ENCODE measurements at places on chromosomes 6 and 20.

GRCh38 chr20:16191496-16191895 lies 381.8 kb downstream of the KIF16B start:
- DNase-seq, result no peak

GRCh38 chr6:158643836-158644230 lies 710 bp downstream of the DYNLT1 start:
- DNase-seq, result no peak

GRCh38 chr6:159904497-159904911 lies 13.7 kb downstream of the MAS1 start:
- DNase-seq, result no peak

DNA sequence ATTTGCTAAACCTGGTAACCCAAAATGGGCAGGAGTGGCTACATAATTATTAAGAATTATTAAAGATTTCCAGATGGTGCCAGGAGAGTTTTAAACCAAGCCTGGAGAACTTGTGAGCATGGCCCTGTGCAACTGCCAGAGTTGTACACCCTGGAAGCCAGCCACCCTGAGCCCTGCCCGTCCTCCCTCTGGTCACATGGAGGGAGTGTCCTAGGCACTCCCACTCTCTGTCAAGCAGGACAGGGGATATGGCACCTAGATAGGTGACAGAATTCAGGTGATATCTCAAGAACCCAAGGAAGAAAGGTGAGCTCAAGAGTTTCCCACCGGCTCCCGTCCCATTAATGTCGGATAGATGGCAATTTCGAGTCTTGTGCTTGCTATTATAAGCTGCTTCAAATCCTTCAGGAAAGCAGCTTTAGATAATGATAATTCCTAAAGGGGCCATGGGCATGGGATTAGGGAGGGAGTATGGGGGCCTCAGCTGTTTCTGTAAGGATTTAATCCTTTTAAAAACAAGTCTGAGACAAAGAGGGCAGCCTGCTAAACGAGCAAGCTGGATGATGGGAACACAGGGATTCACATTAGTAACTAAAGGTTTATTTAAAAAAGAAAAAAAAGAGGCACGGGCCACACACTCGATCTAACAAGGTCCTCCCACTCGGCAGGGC lies 169.1 kb downstream of the BMP7 start:
- no peak for DNase-seq

- no peak for DNase-seq
These were observed 17.1 kb downstream of the WRNIP1 start for GRCh38 chr6:2782356-2782708.

DNA sequence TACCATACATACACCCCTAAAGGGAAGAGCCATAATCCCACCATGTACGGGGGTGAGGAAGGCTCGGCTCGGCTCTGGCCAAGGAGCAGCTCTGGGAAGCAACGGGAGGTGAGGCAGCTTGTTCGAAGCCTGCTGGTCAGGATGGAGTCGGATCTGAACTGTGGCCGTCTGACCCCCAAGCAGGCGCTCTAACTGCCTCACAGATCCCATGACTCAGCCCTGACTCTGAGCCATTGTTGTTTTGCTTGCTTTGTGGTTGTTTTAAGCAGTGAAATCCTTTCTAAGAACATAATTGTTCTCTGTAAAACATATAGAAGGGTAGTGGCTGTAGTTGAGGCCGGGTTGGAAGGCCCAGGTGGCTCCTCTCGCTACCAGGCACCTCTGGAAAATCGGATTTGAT lies 10.9 kb downstream of the C6orf132 start:
- DNase-seq, result no peak

DNA sequence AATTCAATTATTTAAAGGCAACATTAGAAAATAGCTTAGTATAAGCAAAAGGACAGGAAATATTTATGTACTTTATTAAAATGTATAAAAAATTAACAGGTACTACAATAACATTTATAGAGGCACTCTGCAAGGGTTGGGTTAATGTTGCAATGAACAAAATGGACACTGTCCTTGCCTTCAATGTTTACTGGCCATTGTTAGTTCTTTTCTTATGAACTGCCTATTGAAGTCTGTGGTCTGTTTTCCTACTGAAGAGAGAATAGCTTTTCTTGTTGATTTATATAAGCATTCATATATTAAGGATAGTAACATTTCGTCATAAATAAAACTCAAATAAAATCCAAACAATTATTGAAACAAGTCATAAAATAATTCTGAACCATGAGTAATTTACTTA lies 135.3 kb upstream of the BEND6 start:
- DNase-seq, result no peak

- no peak for DNase-seq
These were observed 222.8 kb upstream of the RREB1 start for GRCh38 chr6:6884916-6885315.

DNA sequence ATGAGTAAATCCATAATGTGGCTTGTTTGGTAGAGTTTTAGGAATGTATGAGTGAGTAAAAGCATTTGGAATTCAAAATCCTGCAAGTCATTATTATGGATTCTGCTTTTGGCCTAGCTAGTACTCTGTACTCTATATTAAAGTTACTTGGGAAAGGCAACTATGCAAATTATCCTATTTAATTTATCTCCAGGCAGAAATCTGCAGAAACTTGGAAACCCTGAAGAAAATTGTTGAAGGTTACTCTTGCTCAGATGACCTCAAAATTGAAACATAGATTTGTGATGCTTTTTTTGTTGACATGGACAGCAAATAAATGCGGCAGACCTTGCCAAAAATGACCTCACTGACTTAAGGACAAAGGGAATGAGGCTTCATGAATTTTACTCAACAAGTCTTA lies 477.1 kb upstream of the EYS start:
- DNase-seq, result no peak

GRCh38 chr20:9490161-9490560 lies 24.2 kb upstream of the LAMP5 start:
- no peak for DNase-seq

DNA sequence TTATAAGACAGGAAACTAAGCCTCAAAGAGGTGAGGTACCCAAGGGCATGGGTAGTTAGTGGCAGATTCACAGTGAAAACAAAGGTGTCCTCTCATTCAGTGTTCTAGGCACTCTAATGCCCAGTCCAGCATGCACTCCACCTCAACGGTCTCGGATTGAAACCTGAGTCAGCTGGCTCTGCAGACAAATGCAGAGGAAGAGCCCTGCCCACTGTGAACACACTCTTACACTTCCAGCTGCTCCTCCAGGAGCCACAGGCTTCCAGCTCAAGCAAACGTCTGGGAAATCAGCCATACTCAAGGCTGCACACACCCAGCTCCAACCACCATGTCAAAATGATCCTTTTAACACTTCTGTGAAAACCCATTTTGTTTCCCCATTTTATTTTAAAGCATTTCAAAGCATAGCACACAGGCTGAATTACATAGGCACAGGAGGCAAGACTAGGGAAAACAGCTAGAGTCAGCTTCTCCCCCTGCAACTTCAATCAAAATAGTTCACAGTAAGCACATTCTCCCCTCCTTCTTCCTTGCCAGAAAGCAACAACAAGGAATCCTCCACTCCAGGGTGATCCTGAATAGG lies 3.0 kb upstream of the IL17A start:
- no peak for DNase-seq

DNA sequence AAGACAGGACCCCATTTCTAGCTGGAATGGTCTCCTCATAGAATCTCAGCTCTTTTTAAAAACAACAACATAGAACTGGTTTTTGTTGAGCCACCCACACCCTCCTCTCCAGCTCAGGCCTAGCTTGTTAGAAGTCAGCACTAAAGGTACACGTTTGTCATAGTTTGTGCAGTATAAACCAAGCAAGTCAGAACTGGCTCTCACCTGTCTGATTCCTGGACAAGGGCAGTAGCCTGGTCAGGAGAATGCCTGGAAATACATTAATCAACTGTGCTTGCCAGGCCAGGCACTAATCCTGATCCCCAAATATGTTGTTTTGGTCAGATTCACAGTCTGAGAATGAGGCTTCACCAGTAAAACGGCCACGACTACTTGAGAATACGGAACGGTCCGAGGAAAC lies 296.7 kb downstream of the ZFAND3 start:
- DNase-seq, result no peak

DNA sequence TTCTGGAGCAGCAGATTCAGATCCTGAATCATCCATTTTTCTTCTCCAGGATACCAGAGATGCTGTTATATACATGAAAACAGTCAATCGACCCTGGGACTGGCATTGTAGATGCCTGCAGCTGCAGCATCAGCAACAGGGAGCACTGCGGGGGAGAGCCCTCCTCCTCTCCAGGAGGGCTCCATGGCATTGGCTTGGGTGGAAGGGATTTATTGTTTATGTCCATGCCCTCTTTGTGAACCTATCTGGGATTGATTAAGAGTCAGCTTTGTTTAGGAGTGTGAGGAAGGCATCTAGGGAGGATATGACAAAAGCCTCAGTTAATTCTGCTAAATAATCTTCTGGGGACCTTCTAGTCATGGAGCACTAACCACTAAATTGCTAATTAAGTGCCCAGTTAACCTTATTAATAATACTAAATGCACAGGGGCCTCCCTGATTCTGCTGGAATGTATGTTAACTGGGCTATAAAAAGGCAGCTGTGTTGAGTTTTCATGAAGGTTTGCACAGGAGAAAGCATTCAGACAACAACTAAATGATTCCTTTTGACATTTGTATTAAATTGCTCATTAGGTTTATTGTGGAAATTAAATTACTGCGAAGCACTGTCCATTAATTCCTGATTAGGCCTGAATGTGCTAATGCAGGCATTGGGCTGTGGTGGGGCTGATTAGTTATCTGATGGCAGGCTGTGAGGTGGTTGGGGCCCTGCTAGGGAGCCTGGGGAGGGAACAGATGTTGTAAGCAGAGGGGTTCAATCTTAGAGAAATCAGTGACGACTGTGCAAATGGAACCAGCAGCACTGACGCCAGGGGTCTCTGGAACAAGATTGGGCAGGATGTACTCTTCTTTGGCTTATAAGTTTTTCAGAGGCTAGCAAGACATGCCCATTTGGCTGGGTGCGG lies 57.6 kb downstream of the IMPG1 start:
- no peak for DNase-seq

DNA sequence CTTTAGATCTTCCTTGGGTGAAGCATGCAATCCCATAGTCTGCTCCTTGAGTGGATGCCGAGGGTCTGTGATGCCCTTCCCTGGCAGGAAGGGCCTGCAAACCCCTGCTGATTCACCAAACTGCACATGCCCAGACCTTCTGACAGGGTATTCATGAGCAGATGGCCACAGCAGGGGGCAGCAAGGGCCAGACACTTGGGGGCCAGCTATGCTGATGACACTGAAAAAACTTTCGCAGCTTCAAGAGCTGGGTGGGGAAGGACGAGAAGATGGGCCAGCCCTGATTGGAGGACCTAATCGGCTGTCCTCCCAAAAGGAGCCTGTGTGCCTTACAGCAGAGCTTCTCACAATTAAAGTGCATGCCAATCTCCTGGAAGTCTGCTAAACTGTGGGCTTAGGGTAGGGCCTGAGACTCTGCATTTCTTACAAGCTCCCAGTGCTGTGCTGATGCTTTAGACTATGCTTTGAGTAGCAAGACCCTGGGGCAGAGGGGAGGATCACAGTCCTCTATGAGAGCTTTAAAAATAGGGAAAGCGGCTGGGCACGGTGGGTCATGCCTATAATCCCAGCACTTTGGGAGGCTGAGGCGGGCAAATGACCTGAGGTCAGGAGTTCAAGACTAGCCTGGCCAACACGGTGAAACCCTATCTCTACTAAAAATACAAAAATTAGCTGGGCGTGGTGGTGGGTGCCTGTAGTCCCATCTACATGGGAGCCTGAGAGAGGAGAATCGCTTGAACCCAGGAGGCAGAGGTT lies 15.2 kb upstream of the GDAP1L1 start:
- no peak for DNase-seq

- DNase-seq, result peak; percentile 41
These were observed 3.1 kb upstream of the PTGIS start for GRCh38 chr20:49570828-49571552.

DNA sequence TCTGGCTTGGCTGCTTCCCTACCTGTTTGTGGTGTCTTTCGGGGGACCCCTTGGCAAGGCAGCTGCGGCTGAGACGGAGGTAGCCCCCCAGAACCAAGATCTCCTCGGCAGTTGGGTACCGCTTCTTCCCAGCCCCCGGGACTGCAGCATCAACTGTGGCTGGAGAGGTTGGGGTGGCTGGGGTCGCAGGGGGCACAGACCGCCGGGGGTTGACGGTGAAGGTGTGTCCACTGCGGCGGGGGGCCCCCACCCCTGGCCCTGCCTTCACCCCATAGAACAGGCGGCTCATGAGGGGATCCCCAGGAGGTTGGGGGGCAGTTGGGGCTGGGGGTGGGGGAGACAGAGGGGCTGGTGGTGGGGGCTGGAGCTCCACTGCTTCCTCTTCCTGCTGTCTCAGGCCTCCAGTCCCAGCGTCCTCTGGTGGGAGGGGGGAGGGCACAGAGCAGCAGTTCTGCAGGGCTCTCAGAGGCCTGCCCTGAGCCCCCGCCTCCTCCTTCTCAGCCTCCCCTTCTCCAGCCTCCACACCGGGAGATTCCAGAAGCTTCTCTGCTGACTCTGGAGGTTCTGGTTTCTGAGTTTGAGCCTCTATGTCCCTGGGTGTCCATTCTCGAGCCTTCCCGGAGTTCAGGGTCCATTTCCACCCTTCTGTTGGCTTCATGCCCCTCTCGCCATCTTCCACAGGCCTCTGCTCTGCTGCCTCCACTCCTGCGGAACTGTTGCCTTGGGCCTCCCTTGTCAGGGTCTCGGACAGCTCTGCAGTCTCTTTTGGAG lies 1.9 kb downstream of the PPP1R18 start:
- DNase-seq, result no peak

GRCh38 chr6:139325686-139326085 lies 33.9 kb upstream of the TXLNB start:
- DNase-seq, result no peak

DNA sequence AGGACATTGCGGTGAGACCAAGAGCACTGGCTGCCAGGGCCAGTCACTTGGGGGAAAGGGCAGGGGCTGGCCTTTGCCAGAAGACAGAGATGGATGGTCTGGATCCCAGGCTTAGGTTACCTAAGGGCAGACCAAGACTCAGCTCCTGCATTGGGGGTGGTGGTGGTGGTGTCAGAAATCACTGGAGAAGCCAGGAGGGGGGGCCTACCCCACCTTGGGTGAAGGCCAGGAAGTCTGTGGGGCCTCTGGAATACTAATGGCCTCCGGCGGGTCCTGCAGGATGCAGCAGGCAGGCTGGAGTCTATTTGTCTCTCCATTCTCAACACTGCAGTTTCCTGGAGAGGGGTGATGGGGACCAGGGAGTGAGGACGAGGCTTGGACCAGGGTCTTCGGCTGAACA lies 32.8 kb downstream of the CD40 start:
- DNase-seq, result no peak

DNA sequence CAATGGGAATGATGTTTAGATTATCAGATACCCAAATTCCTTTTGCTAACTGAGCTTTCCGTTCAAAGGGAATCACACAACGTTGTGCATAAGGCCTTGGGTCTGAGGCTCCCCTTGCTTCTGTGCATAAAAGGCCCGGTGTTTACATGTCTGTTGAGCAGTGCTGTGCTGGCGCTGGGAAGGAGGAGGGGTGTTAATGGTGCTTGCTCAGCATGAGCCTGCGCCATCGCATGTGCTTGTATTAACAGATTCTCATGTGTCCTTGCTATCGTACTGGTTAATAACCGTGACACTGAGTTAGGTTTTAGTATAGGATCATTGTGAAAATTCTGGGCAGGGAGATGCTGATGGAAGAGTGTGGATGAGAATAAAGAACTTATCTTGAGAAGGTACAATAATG lies 62.3 kb upstream of the TRAF3IP2 start:
- DNase-seq, result no peak
